Endothelial cell (in vitro differentiated cells): ENCODE measurements at places on chromosomes 1 and 21.

DNA sequence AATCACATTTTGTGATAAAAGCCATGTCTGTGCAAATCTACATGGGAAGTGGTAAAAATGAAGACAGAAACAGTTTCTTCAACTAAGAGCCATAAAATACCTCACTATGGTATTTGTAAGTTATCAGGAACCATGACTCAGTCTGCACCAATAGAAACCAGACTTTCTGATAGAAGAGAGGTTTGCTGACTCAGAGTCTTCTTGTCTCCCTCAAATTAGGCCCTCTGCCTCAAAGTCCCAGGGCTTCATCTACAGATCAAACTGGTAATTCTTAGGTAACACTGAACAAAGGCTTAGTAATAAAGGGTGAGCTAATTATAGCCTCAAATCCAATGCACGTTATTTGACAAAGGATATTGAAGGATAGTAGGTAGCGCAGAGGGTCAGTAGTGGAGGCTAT lies 30.9 kb upstream of the SSX2IP start:
- DNase-seq: no peak

DNA sequence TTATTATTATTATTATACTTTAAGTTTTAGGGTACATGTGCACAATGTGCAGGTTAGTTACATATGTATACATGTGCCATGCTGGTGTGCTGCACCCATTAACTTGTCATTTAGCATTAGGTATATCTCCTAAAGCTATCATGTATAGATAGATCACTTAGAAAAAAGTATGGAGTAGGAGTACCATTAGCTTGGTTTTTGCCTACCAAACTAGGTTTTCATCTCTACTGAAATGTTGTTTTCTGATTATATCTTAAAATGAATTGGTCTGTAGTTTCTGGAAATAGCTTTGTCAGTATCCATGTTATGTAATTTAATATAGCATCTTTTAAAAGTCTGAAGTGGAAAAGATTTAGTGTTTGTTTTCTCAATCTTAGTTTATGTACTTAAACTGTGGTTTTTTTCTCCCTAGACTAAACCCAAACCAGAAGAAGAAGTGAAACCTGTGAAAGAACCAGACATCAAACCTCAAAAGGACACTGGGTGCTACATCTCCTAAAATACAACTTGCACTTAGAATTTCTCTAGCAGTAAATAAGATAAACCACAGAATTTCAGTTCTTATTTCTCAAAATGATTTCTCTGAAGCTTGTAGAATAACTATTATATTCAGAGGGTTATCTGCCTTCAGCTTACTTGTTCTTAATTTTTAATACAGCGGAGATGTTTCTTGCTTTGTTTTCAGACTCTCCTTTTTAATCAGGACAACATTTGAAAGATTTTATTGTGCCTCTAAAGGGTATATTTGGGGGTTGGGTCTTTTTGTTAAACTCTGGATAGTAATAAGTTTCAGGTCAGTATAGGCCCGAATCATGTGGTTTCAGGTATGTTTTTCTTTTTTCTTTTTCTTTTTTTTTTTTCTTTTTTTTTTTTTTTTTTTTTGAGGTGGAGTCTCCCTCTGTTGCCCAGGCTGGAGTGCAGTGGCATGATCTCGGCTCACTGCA lies 4.5 kb upstream of the FAM177B start:
- DNase-seq: no peak

DNA sequence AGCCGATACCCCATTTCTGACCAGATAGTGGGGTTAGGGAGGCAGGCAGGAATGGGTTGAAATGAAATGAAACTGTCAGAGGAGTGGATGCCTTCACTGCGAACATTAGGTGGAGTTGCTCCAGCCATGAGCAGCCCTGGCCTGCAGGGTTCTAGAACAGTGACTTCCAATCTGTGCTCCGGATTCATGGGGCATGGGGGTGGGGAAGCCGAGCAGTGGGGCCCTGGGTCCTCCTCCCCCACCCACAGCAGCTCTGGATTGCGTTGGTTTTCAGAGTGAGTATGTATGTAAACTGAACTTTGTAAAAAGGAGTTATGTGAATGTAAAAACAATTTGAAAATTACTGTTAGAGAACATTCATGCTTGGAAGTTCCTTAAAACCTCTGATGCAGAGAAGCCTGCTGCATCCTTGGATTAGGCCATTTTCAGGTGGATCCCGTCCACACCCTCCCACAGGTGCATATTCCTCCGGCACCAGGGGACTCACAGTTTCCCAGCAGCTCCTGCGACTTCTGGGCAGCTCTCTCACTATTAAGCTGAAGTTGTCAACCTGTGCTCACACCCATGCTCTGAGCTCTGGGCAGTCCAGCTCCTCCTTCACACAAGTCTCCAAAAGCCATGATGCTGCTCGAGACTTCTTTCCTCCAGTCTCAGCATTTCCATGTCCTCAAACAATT lies 54.4 kb upstream of the EDN2 start:
- DNase-seq: no peak

- DNase-seq: peak; percentile 46
Measured at GRCh38 chr1:2132222-2133038, 62.1 kb downstream of the FAAP20 start.

GRCh38 chr1:15595809-15596617 lies 11.2 kb upstream of the AGMAT start:
- no peak for DNase-seq

GRCh38 chr21:39047046-39047445 lies 136.2 kb downstream of the PSMG1 start:
- DNase-seq: no peak

DNA sequence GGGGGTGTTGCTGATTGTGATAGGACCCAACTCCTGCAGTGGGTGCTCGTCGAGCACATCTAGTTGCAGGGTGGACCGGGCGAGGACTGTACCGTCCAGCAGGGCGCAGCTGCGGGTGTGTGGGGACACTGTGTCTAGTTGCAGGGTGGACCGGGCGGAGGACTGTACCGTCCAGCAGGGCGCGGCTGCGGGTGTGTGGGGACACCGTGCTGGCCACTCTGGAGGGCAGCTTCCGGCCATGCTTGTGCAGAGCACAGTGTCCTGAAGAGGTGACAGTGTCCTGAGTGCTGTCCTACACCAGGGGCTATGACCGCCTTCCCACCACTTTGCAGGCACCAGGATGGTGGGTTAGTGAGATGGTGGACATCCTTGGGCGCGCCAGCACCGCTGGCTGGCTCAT lies 4.6 kb upstream of the TRPM2 start:
- no peak for DNase-seq
